ENCODE measurements at places on chromosomes 3 and 15.

GRCh38 chr3:127368186-127369032, 80.6 kb upstream of the PRR20G start:
- DNase-seq = no peak

- peak; percentile 70 for DNase-seq
These were observed 79.2 kb upstream of the CCNL1 start for GRCh38 chr3:157239082-157239704.

DNA sequence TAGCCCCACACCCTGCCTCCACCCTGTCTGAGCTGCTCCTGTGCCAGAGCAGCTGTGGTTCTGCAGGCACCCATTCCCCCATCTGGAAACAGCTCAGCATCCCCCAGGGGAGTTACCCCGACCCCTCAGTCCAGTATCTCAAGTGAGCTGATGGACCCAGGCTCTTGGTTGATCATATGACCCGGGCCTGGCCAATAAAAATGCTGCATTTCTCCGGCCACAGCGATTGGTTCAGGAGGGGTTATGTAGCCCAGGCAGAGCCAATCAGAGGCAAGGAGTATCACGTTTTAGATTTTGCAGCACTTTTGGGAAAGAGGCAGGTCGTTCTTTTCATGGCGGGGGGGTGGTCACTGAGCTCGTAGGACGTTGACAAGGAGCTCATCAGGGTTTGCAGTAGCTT, 120.8 kb downstream of the TPRA1 start:
- no peak for DNase-seq

GRCh38 chr3:16723978-16724377, 118.8 kb upstream of the DAZL start:
- no peak for DNase-seq

- DNase-seq = no peak
These were observed 33.4 kb downstream of the LINGO1 start for GRCh38 chr15:77599357-77599756.

Data from right lobe of liver (tissue), 6 donors.